ENCODE measurements at places on chromosomes 4 and X. TPM values are rescaled to one million over a fixed set of nuclear protein-coding genes. Genes with fewer than 3 reads are reported as not detected.
A peak's percentile ranks its signal among the peaks of the same experiment; 100 is the strongest.

HDAC8 gene
- polyA plus RNA-seq = 20.6 TPM

NLRP2B gene
- polyA plus RNA-seq = not detected

HSFX4 gene
- polyA plus RNA-seq = not detected

CYSLTR1 gene
- polyA plus RNA-seq = not detected

GPC3 gene
- not detected for polyA plus RNA-seq

CXCL10 gene
- polyA plus RNA-seq = not detected

DNA sequence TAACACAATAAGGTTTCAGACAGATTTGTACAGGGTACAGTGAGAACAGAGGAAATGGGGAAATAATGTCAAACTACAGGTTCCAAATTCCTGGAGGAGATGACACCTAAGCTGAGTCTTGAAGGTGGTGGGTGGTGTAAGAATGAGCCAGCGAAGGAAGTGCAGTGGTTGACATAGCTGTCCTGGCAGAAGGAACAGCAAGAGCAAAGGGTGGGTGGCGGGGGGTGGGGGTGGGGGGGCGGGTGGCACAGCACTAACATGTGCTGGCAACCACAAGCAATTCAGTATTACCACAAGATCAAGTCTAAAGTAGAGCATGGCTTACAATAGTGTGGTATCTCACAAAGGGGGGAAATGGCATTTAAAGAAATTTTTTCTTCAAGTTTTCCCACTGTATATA, 13.1 kb upstream of the G3BP2 start:
- DNase-seq = no peak

DNA sequence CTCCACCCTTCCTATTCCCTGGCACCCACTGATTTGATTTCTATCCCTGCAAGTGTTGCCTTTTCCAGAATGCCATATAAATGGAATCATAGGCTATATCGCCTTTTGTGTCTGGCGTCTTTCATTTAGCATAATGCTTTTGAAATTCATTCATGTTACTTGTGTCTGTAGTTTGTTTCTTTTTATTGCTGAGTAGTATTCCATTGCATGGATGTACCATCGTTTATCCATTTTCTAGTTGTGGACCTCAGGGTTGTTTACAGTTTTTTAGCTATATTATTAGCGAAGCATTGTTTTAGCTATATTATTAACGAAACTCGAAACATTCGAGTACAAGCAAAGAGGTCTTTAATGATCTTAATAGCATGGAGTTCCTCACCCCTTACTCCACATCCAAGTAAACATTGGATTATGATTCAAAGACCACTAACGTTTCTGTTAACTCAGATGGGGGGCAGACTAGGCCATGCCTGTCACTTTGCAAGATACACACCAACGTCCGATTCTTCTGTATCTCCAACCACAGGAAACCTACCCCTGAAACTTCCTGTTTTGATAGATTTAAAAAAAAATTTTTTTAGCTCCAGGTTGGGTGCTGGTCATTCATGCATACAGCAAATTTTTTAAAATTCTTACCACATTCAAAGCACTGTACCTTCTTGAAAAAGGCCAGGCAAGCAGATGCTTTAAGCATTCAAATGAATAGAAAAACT, 1.1 kb downstream of the DCK start:
- DNase-seq = no peak

DNA sequence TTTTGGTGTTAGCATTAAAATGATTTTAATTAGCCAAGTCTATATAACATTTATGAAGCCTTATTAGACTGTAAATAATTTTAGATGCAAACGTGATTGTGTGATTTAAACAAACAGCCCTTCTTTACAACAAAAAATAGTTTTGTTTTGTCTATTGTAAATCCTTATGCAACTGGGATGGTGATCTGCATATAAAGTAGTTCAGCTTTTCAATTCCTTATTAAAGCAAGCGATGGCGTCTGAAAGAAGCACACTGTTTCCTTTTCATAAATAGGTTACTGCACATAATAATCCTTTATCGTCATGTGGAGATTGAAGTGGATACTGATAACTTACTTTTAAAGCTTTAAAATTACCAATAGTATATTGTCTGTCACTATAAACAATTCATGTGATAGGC, 8.8 kb downstream of the SLITRK2 start:
- DNase-seq = no peak

DNA sequence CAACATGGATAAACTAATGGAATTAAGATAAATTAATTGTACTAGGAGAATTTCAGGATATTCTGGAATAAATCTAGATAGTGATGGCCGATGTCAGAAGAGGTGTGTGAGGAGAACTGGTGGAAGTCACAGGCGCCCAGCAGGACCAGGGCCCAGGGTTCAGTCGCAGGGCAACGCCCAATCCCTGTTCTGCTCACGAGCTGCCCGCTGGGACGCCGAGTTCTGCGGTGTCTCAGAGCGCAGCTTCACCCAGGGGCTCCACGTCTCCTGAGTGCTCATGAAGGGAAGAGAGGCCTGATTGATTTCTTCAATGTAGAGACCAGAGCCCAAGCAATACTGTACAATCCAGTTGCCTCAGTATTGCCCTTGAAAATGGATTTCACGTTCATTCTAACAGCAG, 1.5 kb upstream of the HSPA4L start:
- no peak for DNase-seq

DNA sequence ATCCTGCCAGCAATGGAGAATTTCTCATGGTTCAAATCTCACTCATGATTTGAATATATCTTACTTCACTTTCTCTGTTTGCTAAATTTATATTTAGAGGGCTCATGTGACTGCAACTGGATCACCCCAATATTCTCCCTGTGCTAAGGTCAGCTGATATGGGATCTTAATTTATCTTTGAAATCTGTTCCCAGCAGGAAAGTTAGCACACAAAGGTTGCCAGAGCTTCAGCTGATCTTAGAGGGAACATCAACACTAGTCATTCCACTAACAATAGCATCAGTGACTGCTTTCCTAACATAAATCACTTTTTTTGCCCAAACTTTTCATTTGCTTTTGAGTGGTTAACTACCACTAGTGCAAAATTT, 1270.0 kb downstream of the ARAP2 start:
- no peak for DNase-seq

- DNase-seq = no peak
Measured at GRCh38 chrX:134472041-134472440, 12.1 kb downstream of the HPRT1 start.

GRCh38 chrX:78314561-78314960, 12.8 kb downstream of the CYSLTR1 start:
- DNase-seq = no peak

DNA sequence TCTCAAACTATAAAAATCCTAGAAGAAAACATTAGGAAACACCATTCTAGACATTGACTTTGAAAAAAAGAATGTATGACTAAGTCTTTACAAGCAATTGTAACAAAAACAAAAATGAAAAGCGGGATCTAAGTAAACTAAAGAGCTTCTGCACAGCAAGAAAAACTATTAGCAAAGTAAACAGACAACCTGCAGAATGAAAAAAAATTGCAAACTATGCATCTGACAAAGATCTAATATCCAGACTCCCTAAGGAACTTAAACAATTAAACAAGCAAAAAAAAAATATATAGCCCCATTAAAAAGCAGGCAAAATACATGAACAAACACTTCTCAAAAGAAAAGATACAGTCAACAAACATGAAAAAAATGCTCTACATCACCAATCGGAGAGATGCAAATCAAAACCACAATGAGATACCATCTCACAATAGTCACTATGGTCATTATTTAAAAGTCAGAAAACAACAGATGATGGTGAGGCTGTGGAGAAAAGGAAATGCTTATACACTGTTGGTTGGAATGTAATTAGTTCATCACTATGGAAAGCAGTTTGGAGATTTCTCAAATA, 168.1 kb downstream of the EPHA5 start:
- DNase-seq = peak; percentile 59

DNA sequence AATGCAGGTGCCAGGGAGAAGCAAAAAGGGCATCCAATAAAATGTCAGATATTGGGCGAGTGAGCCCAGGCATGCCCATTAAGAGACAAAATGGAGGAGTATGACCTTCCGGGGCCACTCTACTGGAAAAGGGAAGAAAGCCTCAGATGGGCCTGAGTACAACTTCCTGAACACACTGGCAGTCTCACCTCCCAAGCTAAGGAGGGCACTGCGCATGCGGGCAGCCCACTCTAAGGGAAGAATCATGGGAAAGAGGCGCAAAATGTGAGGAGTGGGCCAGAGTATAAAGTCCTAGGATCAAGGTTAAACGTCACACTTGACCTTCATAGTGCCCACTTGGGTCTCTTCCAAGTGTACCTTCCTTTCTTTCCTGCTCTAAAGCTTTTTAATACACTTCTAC, 63.5 kb downstream of the TIGD2 start:
- no peak for DNase-seq
